ENCODE measurements at places on chromosomes 7 and 10.

DNA sequence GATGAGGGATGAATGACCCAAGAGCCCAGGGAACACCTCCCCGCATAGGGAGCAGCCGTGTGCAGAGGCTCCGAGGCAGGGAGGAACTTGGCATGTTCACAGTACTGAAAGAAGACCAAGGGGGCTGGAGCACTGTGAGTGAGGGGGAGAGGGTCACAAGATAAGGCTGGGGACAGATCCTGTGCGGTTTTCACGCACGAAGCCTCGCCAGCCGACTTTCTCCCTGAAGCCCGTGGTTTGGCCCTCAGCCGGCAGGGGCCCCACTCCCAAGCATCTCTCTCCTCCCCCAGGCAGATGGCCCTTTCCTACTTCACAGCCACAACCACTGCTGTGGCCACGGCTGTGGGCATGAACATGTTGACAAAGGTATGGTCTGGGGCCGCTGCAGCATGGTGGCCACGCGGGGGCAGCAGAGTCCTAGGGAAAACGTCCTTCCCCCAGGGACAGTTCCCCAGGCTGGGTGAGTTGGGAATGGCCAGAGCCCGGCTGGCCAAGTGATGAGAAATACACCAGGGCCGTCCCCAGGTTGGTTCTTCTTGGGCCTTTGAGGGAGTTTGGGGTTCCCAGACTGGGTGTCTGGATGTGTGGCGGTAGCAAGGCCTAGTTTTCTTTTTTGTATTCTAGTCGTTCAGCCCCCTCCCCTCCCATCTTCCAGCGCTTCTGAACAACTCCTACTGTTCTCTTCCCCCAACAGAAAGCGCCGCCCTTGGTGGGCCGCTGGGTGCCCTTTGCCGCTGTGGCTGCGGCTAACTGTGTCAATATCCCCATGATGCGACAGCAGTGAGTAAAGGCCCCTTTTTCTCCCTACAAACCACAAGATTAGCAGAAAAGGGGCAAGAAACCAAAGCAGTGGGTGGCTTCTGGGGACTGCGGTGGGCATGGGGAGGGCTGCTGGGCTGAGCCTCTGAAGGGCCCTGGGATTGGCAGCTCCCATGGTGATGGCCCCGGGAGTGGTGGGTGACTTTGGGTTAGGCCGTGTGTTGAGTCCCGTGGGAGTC, 14.4 kb upstream of the WBP1L start:
- no peak for DNase-seq

DNA sequence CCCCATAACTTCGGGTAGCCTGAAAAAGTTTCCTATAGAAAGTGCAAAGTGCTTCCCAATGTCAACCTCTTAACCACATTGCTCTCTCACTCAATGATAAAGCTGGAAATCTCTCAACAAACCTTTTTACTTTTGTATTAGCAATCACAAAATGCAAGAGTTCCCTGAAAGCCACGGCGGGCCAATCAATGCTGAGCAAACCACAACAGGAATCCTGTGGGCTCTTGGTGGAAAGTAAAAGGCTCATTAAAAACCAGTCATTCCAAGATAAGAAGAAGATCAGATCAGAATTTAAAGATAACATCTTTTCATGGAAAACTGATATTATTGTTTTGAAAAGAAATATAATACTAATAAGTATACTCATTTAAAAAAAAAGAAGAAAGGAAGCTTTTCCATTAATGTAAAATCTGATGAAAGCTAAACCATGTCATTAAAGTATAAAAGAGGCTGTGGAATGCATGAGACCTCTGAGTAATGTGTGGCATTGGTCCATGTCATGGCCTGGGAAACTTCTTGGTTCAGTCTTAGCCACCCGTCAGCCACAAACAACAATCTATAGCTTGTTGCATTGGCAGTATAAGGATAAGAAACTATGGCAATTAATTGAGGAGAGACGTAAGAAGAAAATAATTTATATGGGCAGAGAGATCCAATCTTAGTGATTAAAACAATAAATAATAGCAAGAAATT, 1066.1 kb upstream of the SORCS1 start:
- no peak for DNase-seq

DNA sequence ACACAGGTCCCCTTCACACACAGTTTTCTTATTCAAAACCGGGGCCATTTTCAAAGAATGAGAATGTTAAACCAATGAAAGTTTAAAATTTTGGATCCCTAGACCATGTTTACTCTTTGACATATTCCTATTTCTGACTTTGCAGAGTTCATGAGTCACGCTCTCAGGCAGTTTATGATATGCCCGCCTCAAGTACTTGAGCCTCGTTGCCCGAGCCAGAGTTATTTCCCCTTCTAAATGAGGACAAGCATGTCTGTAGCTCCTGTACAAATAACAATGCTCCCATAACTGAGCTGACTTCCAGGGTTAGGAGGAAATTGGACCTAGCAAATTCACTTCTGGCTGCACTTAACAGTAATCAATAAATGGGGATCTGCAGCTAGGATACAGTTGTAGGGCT, 87.9 kb upstream of the PDE1C start:
- DNase-seq, result no peak

- DNase-seq, result no peak
Measured at GRCh38 chr7:127872122-127872521, 159.1 kb downstream of the LRRC4 start.

DNA sequence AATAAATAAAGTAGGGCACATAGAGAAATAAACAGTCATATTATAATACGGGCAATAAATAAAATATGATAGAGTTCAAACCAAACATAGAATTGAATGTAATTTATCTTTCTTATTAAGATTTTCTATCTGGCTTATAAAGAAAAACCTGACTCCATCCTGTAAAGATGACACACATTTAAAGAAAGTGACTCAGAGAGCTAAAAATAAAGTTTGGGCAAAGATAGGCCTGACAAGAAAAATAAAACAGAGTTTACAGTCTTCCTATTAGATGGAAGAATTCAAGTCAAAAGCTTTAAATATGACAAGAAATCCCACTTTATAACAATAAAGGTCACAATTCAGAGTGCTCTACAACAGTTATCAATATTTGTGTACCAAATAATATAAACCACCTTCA, 580.6 kb downstream of the PHTF2 start:
- DNase-seq, result peak; percentile 3

DNA sequence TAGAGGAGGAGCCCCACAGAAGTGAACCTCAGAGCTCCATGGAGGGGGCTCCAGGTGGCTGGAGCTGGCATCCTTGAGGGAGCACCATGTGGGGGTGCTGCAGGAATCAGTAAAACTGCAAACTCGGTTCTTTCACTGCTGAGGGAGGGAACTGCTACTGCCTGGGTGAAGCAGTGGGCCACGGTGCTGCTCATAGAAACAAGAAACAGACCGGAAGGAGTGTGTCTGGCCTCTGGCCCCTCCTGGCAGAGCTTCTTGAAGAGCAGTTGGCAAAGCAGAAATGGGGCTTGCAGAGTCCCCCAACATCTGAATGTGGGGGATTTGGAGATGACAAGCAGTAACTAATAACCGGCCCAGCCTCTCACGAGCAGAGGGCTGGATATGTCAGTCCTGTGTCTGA, 23.8 kb downstream of the TACC2 start:
- DNase-seq, result no peak

- DNase-seq, result no peak
Measured at GRCh38 chr7:150856303-150857275, 4.3 kb downstream of the AOC1 start.

GRCh38 chr10:110360857-110361474, 56.2 kb upstream of the SMNDC1 start:
- no peak for DNase-seq

DNA sequence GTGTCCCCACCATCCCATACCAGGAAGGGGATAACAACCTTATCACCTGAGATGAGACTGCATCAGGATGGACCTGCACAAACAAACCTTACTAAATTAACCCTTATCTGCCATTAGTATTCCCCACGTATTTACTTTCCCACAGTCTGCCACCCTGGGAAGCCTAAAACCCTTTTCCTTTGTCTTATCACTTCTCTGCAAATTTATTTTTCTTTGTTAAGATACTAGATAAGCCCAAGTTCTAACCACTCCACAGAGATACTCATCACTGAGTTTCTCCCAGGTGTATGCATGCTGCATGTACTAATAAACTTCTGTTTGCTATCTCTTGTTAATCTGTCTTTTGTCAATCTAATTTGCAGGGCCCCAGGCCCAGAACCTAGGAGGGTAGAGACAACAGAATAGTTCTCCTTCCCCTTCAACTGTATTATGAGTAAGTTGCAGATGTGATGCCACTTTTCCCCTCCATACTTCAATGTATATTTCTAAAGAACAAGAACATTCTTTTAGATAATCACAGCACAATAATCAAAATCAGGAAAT, 66.0 kb downstream of the ELMO1 start:
- no peak for DNase-seq

GRCh38 chr10:11146402-11147171, 128.9 kb downstream of the CELF2 start:
- DNase-seq, result no peak

- DNase-seq, result no peak
Measured at GRCh38 chr10:30931094-30931493, 100.6 kb downstream of the ZNF438 start.

DNA sequence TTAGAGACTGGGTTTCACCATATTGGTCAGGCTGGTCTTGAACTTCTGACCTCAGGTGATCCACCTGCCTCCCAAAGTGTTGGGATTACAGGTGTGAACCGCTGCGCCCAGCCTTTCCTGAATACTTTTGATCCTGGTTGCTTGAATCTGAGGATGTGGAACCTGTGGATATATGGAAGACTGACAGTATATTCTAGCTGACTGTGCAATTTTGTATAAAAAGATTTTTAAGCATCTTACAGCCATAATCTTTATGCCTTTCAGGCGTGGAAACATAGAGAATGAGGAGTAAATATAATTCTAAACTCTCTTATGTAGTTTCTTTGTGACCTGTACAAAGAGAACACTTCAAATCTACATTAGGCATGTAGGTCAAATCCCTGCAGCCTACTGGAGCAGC, 16.2 kb downstream of the TSPAN14 start:
- DNase-seq, result no peak

DNA sequence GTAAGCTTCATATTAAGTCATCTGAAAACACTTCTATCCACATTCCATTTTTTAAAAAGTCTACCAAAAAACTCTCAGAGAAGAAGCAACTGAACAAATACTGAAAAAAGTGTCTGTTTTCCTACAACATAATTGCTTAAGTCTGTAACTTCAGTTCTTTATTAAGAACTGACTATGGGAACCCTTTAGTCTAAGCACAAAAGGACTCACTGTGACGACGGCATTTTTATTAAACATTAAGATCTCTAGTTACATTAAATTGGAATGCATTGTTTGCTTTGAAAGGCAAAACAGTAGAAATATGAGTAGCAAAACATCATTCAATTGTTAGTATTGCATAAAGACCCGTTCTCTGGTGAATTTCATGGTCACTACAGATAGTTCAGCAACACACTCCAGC, 5.8 kb upstream of the FAM3C start:
- no peak for DNase-seq

- no peak for DNase-seq
Measured at GRCh38 chr10:47283848-47284247, 16.1 kb upstream of the GDF10 start.

DNA sequence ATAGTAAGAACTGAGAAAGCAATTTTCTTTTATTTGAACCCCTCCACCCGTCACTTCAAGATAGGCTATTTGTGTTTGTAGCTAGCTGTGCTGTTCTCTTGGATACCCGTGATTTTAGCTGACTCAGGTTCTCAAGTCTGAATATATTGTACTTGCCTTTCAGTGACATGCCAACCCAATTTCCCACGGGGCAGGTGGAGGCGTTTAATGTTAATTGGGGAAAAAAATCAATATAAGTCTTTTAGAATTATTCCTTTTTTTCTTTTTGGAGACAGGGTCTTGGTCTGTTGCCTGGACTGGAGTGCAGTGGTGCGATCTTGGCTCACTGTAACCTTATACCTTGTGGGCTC, 36.4 kb downstream of the ZRANB1 start:
- no peak for DNase-seq

- DNase-seq, result no peak
Measured at GRCh38 chr10:78397786-78398185, 364.1 kb downstream of the RPS24 start.

- DNase-seq, result no peak
Measured at GRCh38 chr10:108500396-108500795, 1335.9 kb upstream of the SORCS1 start.

DNA sequence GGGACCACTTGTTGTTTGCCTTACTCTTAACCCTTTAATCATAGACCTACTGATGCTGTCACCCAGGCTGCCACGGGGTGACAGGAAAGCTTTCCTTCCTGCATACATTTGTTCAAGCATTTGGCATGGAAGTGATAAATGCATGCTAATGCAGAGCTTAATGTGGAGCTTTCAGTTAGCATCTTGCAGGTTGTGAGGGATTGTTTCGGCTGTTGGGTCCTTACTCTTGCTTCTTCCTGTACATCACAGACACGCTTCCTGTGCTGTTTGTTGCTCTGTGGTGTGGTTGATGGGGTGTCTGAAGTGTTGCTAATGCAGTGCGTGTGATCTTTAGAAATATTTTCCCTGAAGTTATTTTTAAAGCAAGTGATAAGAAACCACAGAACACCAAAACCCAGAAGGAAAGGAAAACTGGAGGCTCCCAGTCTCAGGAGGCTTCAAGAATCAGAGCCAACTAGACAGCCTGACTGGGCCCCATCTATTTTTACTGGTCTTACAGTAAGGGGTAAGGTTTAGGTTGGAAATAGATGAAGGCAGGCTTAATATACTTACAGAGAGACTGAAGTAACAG, 143.1 kb downstream of the CHN2 start:
- no peak for DNase-seq

- DNase-seq, result no peak
Measured at GRCh38 chr7:145698526-145699262, 417.9 kb upstream of the CNTNAP2 start.

- no peak for DNase-seq
Measured at GRCh38 chr7:46576950-46577349, 655.9 kb upstream of the IGFBP3 start.
